ENCODE measurements at places on chromosomes 12 and 14.

DNA sequence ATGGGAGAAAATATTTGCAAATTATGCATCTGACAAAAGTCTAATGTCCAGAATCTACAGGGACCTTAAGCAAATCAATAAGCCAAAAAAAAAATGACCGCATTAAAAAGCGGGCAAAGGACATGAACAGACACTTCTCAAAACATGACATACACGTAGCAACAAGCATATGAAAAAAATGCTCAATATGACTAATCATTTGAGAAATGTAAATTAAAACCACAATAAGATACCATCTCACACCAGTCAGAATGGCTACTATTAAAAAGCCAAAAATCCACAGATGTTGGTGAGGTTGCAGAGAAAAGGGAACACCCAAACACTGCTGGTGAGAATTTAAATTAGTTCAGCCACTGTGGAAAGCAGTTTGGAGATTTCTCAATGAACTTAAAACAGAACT lies 16.1 kb downstream of the PAWR start:
- no peak for DNase-seq

GRCh38 chr14:22221508-22221907 lies 367.5 kb downstream of the DAD1 start:
- peak; percentile 11 for DNase-seq

DNA sequence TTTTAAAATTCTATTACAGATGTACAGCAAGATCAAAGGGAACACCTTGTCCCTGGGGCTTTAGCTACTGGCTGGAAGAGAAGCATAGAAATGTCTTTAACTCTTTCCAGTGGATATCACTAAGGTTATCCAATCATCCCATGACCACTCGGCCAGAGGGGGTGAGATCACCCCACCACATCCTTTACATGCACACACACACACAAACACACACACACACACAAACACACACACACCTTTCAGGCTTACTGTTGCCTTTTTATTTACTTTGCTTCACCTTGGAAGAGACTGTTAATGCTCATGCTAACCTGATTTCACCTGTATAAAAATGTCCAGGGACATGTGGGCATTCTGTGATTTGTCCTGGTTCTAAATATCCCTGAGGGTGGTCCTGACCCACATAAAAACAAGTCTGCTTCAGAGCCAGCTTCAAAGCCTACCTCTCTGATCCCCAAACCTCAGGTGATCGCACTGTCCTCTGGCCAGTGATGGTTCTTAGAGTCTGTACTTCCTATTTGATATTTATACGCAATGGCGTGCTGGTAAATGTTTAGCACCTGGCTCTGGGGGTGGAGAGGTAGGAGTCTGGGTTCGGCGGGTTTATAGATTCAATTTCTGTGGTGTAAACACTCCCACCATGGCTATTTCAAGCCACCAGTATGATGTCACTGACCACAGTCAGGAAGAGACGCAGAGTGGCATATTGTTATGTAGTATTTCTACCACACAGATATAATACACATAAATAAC lies 166.1 kb upstream of the EEA1 start:
- DNase-seq: no peak

GRCh38 chr12:121717041-121717699 lies 4.6 kb downstream of the TMEM120B start:
- peak; percentile 47 for DNase-seq

- no peak for DNase-seq
Observed at GRCh38 chr12:115174920-115175319, 490.9 kb upstream of the TBX3 start.

GRCh38 chr12:111457071-111457470 lies 51.3 kb downstream of the SH2B3 start:
- DNase-seq: no peak

DNA sequence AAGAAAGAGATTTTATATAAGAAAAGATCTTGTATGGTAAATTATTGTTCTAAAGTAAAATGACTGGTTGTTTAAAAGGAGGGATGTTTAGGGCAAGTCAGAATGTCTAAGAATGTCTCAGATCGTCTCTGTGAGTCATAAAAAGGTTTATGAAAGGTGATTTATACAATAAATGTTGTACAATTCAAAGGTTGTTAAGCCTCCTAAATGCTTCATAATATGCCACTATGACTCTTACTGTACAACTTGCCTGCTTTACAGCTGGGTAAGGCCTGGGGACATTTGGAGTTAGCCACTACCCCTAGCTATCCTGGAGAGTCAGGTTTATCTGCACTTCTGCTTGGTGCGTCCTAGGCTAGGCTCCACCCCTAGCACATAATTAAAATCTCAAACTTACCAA lies 927.4 kb downstream of the FSCB start:
- no peak for DNase-seq

DNA sequence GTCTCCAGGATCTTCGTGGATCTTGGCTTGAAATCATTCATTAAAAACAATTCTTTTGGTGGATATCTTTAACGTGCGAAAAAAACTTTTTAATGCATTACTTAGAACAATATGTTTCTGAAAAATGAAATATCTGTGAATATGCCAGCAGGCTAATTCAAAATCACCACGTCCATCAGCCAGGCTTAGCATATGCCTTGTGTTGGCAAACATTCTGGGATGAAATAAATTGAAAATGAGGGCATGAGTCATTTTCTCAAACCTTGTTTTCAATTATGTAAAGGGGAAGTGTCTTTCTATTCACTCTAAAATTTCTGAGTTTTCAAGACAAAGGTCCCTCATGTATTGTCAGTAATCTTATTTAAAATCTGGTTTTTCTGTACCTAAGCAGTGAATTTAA lies 393.9 kb downstream of the PAWR start:
- no peak for DNase-seq

DNA sequence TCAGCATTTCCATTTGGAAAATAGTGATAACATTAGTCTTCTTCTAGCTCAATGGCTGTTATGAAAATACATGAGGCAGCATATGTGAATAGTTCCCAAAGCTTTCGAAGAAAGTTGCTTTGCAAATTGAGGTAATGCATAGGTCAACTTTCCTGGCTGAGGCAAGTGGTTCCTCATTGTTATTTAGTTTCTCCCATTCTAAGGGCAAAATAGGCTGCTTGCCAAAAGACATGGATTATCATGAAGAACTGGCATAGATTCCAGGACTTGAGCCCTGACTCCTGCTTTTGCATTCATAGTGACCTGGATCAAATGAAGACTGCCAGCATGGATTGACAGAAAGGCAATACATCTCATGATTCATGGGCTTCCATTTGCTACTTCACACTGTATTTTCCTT lies 35.7 kb downstream of the LRFN5 start:
- no peak for DNase-seq

DNA sequence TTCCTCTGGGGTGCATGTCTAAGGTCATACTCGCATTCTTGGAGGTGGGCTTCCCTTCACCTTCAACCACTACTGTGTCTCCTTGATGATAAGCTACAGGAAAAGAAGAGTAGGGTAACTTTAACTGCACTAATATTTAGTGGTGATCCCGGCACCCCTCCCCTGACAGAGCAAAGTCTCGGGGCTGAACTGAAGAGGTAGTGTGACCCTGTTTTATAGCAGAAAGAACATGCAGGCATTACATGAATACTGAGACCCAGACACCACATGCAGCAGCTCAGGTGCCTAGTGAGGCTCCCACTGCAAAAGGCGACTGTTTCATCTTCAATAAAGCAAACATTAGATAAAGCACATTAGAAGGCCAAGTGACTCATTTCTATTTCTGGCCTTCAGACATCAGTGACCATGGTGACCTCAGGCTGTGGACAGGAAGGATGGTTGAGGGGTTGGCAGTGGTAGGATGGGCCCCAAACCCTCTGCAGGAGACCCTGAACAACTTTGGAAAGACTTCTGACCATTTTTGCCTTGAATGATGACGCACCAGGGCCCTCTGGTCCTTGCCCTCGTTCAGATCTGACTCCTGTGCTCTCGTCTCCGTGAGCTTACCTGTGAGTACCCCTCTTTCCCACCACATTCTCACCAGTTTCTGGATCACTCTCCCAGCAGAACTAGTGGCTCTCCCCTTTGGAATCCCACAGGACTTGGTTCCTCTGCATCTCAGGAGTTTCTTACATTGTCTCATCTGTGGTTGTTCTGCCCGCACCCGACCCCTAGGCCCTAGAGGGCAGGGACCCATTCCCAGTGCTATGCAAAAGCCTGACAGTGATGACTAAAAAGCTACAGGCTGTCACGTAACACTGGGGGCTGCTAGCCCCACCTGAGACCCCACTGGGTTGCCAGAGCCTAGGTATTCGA lies 23.8 kb upstream of the JPH4 start:
- DNase-seq: no peak

DNA sequence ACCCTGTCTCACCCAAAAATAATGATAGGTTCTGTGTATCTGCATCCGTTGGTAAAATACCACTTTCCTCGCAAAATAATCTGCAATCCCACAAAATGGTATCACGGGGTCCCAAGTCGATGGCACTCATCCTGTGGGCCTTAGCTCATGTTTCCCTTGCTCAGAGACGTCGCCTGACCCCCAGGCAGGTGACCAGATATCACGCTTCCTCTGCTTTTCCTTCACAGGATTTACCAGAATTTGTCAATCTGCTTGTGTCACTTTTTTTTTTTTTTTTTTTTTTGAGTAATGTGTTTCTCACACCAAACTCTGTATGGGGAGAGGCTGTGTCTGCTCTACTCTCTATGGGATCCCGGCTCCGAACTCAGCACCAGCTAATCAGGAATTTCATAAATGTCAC lies 162.7 kb downstream of the PRKCH start:
- DNase-seq: no peak

DNA sequence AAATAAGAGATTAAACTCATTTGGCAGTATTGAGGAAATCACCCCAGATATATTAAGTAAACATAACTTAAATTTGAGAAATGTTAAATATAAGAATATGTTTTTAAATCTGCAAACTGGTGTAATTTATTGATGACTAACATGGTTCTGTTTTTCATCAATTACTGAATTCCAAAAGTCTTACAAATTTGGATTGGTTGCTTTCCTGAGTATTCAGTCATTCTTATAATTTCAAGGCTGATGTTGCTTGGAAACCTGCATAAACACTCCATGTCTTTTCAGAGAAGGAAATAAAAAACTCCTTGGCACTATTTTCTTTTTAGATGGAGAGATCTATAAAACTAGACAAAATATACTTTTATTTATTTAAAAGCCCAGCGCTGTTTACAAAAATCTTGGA lies 71.7 kb downstream of the NOVA1 start:
- DNase-seq: no peak

DNA sequence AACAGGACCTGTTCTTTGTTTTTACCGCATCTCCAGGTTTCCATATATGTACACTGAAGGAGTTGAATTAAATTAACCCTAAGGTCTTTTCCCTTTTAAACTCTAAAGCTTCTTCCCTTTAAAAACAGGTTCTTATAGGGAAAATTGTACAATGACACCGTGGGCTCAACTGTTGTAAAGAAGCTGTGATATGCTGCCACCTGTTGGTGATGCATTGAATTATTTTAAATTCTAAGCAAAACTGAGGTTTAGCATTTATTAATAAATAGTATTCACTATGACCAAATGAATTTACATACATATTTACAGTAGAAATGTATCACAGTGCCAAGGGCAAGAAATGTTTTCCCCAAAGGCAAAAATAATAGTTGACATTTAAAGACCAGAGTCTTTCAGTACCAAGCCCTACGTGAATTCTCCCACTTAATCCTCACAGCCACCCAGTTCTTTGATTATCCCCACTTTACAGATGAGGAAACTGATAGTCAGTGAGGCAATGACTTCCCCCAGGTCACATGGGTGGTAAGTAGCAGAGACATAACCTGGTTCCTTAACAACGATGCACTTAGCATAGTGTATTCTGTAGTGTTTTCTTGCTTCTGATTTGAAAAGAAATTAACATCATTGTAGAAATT lies 35.7 kb upstream of the TMEM263 start:
- peak; percentile 84 for DNase-seq

DNA sequence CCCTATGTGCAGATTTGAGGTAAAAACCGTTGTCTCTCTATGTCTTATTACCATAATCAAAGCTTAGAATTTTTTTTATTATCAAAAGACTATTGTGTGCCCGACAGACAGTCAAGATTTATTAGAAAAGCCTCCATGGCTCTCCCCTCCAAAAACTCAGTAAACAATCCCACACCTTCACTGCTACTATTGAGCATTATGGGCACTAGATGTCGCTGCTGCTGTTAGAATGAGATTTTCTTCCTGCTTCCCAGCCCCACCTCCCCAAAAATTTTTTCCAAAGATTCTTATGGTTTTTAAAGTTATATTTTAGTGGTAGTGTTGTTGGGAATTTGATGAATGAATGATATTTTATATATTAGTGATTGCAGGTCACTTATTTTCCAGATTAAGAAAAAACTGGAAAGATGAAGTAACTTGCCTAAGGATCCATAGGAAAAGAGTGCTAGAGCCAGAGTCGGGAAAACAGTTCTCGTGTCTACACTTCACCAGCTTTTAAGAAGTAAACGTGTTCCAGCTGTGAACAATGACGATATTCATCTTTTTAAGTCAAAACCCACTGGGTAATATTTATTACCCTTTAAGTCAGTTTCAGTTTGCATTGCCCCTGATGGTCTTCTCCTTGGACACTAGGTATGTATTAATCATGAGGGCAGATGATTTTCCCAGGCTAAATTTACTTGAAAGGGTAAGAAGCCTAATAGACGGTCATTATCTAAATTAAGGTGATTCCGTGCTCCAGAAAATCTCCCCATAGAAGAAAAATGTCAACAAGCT lies 12.2 kb upstream of the FOXG1 start:
- DNase-seq: peak; percentile 20

GRCh38 chr12:20155374-20155773 lies 213.0 kb upstream of the PDE3A start:
- no peak for DNase-seq

GRCh38 chr12:12128670-12129069 lies 57.9 kb downstream of the BCL2L14 start:
- DNase-seq: no peak

DNA sequence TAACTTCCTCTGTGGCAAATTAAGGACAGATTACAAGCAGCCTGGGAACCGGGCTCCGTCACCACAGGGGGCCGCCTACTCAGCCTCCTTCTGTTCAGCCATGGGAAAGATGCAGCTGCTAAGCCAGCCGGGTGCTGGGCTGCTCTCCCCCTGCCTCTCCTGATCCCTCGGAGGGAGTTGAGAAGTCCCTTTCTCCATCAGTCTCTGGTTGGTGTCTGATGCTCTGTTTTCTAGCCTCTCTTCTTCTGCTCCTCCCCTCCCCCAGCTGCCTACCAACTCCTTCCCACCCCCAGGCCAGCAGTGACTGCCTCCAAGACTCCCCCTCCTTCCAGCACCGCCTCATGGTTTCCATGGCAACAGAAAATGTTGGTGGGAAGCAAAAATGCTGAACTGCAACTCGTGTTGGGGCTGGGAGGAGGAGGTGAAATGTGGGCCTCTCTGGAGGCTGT lies 486.7 kb downstream of the APAF1 start:
- no peak for DNase-seq

- no peak for DNase-seq
Observed at GRCh38 chr12:128586451-128587029, 237.2 kb downstream of the SLC15A4 start.

- DNase-seq: peak; percentile 94
Observed at GRCh38 chr12:12582895-12583303, 20.2 kb upstream of the DUSP16 start.

GRCh38 chr12:91591639-91591987 lies 409.0 kb upstream of the DCN start:
- DNase-seq: no peak

GRCh38 chr12:31600252-31600651 lies 9.3 kb upstream of the DENND5B start:
- DNase-seq: no peak

- no peak for DNase-seq
Observed at GRCh38 chr14:80605536-80605935, 336.0 kb downstream of the CEP128 start.

- DNase-seq: no peak
Observed at GRCh38 chr12:46788072-46788887, 37.5 kb downstream of the SLC38A4 start.
